NCI-H510A (cell line): ENCODE measurements at places on chromosomes 2 and 18.

GRCh38 chr2:101518578-101519492 lies 43.9 kb upstream of the RFX8 start:
- DNase-seq = peak; percentile 32

GRCh38 chr2:47360927-47361326 lies 42.0 kb upstream of the MSH2 start:
- no peak for DNase-seq

DNA sequence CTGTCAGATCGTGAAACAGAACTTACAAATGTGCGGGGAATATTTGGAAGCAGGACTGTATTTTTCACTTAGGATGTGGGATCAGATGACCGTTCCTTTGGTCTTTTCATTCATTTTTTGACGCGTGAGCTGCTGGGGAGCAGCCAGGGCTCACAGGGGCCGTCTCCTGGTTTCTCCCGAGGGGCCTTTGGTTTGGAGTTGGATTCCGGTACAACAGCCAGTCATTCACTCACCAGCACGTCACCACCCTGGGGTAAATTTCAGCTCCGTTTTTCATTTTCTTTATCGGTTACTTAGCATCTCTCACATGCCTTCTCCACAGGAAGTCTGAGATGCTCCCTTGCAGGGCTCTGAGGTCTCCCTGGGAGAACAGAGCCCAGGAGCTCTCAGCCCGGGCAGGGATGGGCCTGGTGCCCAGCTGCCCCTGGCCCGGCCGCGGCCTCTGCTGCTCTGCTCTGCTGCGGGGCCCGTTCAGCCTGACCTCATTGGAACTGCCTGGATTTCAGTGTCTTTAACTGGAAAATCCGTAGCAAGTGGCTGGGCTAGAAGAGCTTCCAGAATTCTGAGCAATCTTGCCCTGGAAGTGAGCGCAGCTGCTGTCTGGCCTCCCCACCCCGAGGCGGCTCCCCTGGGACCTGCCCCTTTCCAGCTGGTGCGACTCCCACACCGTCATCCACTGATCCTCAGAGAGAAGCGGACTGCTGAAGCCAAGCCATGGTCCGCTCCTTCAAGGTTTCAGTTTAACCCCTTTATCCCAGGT lies 335.6 kb downstream of the EIPR1 start:
- no peak for DNase-seq

GRCh38 chr18:74498712-74499627 lies 2.8 kb downstream of the CNDP2 start:
- DNase-seq = peak; percentile 92

DNA sequence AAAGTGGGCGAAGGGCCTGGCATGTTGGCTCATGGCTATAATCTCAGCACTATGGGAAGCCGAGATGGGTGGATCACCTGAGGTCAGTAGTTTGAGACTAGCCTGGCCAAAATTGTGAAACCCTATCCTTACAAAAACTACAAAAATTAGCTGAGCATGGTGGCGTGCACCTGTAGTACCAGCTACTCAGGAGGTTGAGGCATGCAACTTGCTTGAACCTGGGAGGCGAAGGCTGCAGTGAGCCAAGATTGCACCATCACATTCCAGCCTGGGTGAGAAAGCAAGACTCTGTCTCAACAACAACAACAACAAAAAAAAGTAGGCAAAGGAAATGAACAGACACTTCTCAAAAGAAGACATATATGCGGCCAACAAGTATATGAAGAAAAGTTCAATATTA lies 196.5 kb downstream of the RAB3GAP1 start:
- no peak for DNase-seq

- DNase-seq = no peak
These were observed 940.4 kb downstream of the ERBB4 start for GRCh38 chr2:211598238-211598637.

GRCh38 chr2:70994009-70994698 lies 519 bp downstream of the TEX261 start:
- DNase-seq = no peak

GRCh38 chr2:121778741-121779487 lies 23.5 kb downstream of the TSN start:
- no peak for DNase-seq

- DNase-seq = peak; percentile 6
These were observed 436.9 kb downstream of the SLC4A3 start for GRCh38 chr2:220064111-220065030.

- DNase-seq = no peak
These were observed 77.3 kb upstream of the CTLA4 start for GRCh38 chr2:203790134-203790852.

- no peak for DNase-seq
These were observed 2.9 kb upstream of the SLC19A3 start for GRCh38 chr2:227720680-227721079.

DNA sequence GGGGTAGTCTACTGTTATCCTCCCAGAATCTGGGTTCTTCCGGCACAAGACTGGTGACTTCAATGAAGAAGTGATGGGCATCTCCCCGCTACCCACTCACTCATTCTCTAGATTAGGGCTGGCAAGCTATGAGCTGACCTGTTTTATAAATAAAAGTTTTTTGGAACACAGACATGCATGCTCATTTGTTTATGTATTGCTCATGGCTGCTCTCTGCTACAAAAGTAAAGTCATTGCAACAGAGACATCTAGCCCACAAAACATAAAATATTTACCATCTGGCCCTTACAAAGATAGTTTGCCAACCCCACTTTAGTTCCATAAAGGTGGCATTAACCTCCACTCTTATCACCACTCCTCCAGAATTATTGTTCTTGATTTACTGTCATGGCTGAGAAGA lies 39.1 kb upstream of the SPATS2L start:
- no peak for DNase-seq

GRCh38 chr2:163455815-163456214 lies 280.0 kb downstream of the FIGN start:
- DNase-seq = no peak

- no peak for DNase-seq
These were observed 44.7 kb upstream of the DNAH7 start for GRCh38 chr2:196113061-196113974.

GRCh38 chr18:48412339-48412929 lies 3.3 kb upstream of the ZBTB7C start:
- DNase-seq = peak; percentile 35

DNA sequence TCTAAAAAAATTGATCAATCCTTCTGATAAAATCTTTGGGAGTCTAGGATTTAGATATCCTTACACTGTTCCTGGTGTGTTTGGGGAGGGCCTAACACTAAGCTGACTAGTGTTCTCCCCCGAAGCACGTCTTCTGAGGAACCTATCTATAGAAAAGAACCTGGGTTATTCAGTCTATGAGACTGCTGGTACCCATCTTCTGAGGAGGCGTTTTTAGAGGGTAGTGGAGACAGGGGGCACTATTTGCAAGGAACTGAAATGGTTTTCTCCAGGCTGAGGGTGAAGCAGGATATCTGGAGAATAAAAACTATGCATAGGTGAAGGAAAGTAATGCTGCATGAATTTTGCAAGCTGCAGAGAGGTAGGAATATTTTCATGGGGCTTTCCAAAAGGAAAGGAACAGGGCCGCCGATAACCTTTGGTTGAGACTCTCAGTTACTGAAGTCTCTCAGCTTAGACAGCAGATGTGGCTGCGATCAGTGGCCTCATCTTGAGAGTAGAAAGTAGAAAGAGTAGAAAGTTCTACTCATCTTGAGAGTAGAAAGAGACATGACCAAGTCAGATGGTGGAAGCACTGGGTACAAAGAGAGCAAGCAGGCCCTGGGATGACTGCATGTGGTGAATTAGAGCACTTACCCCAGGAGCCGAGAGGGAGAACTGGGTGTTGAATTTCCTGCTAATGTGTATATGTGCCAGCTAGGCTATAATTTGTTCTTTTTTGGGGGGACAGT lies 31.8 kb upstream of the KCNE4 start:
- no peak for DNase-seq

- DNase-seq = no peak
These were observed 95.4 kb downstream of the RTN4 start for GRCh38 chr2:54954705-54955357.

- peak; percentile 26 for DNase-seq
These were observed at the start of gene PRKCE for GRCh38 chr2:45651415-45652089. Gene PRKCE (plus strand): TSS chr2:45651675.

- no peak for DNase-seq
These were observed 265.3 kb upstream of the PKDCC start for GRCh38 chr2:41782306-41783158.

DNA sequence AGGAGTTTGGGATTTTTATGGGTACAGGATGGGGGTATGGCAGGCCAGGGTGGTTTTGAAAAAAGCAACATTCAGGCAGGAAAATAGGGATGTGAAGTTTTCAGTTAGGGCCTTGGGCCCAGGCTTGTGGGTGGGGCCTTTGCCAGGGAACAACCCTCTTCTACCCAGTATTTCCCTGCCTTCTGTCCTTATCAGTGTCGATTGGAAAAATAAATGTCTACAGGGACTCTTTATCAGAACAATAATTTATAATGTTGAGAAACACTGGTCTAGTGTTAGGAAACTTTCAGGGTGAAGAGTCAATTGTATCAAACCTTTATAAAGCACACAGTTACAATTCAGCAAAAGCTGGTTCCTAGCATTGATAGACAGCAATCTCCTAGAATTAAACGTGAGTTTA lies 214.1 kb upstream of the NABP1 start:
- DNase-seq = no peak

GRCh38 chr2:211068108-211068780 lies 511.8 kb downstream of the CPS1 start:
- DNase-seq = no peak

DNA sequence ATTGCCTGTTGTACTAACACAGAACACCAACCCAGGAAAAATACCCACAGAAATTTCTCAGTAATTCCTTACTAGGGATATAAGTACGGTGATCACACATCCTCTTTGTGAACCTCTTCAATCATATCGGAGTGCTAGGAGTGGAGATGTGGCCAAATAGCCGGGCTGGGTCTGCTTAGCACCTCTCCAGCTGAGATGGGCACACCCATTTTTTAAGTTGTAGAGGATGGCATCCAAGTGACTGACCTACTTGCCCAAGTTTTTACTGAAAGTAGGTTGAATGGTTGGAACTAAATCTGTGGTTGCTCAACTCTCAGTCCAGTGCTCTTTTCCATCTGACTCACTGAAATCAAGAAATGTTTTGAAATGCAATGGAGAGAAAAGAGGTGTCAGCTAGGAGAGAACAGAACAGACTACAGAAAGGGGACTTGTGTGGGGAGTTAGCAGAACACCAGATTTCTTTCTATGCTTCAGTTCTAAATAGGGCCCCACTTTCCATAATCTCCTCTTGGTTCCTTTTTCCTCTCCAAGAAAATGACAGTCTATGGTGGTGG lies 68.7 kb upstream of the FSHR start:
- no peak for DNase-seq

- DNase-seq = no peak
These were observed 120.7 kb downstream of the LOXHD1 start for GRCh38 chr18:46536215-46536874.

DNA sequence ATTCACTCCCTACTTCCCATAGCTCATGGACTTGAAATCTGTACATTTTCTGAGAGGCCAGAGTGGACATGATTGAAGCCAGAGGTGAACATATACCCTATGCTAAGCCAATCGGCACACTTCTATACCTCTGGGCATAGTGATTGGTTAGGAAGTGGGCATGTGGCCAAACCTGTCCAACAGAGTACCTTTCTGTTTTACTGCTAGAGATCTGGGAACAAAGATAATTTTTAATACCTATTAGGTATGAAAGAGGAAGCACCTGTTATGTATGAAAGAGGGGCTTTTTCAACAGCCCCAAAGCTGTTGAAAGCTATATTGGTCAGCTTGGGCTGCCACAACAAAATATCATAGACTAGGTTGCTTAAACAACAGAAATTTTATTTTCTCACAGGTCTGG lies 27.7 kb downstream of the METTL8 start:
- no peak for DNase-seq

DNA sequence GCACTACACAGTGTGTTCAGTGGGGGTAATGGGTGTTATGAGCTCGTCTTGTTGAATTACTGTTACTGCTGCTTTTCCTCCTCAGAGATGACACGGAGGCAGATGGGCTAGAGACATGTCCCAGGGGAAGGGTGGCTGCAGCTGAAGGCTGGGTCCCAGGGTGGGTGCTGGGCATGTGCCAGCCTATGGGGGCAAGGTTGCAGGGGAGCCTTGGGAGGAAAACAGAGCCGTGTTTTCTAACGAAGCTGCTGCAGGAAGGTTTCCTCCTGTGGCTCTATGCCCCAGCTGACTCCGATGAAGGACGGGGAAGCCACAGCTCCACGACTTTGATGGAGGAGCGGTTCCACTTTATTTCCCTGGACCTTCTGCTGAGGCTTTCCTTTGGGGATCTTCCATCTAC lies 42.4 kb downstream of the ASB18 start:
- no peak for DNase-seq

GRCh38 chr2:86213056-86213455 lies 13.8 kb downstream of the MRPL35 start:
- DNase-seq = no peak

GRCh38 chr2:64675860-64676259 lies 22.1 kb upstream of the SERTAD2 start:
- DNase-seq = no peak

DNA sequence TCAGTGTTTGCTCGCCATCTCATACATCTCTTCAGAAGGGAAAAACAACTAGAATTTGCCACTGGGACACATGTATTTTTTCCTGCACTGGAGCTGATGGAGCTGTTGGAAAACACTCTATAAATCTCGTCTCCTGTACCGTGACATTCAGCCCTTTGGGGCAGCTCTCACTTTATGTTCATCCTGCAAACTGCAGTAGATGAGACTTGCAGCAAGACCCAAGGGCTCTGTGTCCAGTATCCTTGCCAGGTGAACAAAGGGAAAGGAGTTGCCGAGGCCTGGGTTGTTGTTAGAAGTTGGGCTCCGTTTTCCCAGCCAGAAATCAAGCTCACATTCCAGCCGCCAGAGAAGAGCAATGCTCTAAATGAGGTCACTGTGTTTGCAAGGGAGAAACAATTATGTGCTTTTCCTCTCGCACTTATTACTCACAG lies 285.1 kb downstream of the SLC4A3 start:
- no peak for DNase-seq

DNA sequence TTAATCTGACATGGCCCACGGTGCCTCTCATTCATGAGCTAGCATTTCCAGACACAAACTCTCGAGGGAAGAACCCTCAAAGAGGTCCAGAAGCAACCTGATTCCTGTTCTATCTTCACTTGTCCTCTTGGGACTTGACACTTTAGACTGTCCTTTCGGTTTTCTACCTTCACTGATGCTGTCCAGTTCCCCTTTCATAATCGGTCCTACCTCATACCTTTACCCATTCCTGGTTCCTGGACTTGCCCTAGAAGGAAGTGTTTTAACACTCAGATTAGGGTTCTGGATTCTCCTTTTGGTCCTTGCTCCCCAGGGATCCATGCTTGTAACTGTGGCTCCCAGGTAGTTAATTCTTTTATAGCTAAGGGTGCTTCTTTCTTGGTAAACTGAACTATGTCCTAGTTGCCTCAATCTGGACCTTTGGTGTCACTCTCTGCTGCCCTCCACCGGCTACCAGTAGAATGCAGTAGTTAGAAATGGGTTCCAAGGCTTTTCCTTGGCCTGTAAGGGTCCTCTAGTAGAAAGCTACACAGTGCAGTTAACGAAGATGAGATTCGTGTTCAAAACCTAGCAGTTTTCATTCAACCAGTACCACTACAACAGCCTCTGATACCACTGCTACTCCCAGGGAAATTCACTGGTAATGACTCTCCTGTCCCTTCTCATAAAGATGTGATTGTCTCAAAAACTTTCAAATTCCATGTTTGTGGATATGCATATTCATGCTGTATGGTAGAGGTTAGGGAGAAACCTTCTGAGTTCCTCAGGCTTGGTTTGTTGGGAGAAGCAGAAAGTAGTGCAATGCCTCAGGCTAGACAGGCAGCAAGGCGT lies 178.1 kb upstream of the CYP26B1 start:
- no peak for DNase-seq

- DNase-seq = no peak
These were observed 562.8 kb downstream of the TNS1 start for GRCh38 chr2:217440000-217440399.

- DNase-seq = peak; percentile 10
These were observed 107.6 kb upstream of the CYRIA start for GRCh38 chr2:16773080-16773713.
